PC-9 (cell line): ENCODE measurements at places on chromosomes 11 and 22. TPM values are rescaled to one million over a fixed set of nuclear protein-coding genes. Genes with fewer than 3 reads are reported as not detected.

DNA sequence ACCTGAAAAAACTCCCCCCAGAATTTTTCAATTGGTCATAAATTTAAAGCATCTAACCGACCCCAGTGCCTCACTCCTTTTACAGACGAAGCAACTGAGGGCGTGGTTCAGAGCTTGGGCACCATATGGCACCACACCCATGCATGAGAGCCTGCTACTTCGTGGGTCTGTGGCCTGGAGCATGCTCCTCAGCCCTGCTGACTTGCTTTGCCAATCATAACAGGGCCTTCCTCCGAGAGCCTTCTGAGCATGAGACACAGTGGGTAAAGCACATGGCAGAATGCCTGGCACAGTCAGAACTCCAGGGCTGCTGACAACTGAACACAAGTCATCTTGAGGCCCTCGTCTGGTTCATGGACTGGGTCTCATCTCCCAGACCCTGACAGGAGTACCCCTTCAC lies 33.3 kb downstream of the HIRA start:
- no peaks in the 10 kb centered on the region for H3K27me3 ChIP-seq
- no peak for DNase-seq
- H3K27ac ChIP-seq, result no peak overlapping the region

GRCh38 chr22:39356464-39356863 lies 6.7 kb downstream of the SYNGR1 start:
- no peak for DNase-seq
- no peak overlapping the region for H3K27ac ChIP-seq
- no peaks in the 10 kb centered on the region for H3K36me3 ChIP-seq
- no peak overlapping the region for H3K4me3 ChIP-seq
- H3K27me3 ChIP-seq, result no peaks in the 10 kb centered on the region
- peaks cover 13% of the 10 kb centered on the region for H3K4me1 ChIP-seq

GRCh38 chr11:118771547-118772288 lies 19.2 kb downstream of the DDX6 start:
- no peak overlapping the region for H3K27ac ChIP-seq
- no peak overlapping the region for H3K4me3 ChIP-seq
- DNase-seq, result no peak
- peaks cover 47% of the 10 kb centered on the region for H3K36me3 ChIP-seq

DDI1 gene
- not detected in 2 replicates for total RNA-seq

TMEM25 gene
- 14.1 and 21.2 TPM in 2 replicates for total RNA-seq

NECTIN1 gene
- 17.6 and 21.5 TPM in 2 replicates for total RNA-seq
